Stimulated activated CD8-positive, alpha-beta memory T cell treated with anti-CD3 and anti-CD28 coated beads, Interleukin-4, amount 100 ng/mL, for 1 hour (primary cell): ENCODE measurements at places on chromosomes 5 and 9.

- DNase-seq: no peak
These were observed 5.6 kb upstream of the ABLIM3 start for GRCh38 chr5:149135536-149136201.

- no peak for DNase-seq
These were observed 55.5 kb downstream of the CEP120 start for GRCh38 chr5:123367739-123368138.

- DNase-seq: no peak
These were observed 113.7 kb upstream of the EPB41L4A start for GRCh38 chr5:112532654-112533360.

GRCh38 chr9:14958989-14959388 is 48.8 kb upstream of the FREM1 start:
- DNase-seq: no peak

DNA sequence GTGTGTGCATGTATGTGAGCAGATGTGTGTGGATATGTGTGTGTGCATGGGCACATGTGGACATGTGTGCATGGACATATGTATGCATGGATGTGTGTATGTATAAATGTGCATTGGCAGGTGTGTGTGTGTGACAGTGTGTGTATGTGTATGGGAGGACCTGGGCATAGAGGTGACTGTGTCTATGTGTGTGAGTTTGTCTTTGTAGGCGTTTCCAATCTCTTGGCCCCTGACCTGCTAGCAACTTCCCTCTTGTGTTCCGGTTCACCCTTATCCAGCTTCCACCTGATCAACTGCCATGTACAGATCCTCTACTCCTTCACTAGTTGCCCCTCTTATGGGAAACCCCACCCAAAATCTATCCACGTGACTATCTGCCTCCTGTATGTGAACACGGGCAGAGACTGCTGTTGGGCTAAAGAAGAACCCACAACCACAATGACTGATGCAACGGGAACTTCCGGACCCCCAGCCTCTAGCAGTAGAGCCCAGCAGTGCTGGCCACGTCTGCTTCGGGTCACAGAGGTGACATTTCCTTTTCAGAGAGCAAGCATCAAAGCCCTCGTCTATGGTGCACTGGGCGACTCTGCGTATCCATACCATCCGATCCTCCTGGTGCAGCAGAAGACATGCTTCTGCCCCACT is 24.9 kb upstream of the GADD45G start:
- DNase-seq: no peak

DNA sequence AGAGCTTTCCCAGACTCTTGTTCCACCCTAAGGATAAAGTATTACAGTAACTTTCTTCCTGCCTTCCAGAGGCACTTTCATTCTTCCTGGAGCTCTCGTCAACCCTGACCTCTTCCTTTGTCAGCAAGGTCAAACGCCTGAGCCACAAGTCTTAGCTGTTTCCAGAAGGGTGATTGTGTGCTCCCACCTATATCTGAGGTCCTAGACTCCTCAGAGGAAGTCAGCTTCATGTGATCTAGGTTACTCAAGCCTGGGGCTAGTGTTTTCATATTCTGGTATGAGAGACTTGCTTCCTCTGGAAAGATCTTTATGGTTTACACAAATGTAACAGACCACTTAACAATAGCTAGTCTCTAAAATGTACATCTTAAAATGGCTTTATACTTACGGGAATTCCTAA is 5.4 kb upstream of the FAM120A start:
- no peak for DNase-seq

DNA sequence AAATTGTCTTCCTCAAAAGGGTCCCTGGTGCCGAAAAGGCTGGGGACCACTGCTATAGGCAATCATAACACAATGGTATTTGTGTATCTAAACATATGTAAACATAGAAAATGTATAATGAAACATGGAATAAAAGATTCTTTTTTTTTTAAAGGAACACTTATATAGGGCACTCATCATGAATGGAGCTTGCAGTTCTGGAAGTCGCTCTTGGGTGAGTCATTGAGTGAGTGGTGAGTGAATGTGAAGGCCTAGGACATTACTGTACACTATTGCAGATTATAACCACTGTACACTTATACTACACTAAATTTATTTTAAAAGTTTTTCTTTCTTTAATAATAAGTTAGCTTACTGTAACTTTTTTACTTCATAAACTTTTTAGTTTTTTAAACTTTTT is 176.4 kb downstream of the ARRDC3 start:
- DNase-seq: no peak

DNA sequence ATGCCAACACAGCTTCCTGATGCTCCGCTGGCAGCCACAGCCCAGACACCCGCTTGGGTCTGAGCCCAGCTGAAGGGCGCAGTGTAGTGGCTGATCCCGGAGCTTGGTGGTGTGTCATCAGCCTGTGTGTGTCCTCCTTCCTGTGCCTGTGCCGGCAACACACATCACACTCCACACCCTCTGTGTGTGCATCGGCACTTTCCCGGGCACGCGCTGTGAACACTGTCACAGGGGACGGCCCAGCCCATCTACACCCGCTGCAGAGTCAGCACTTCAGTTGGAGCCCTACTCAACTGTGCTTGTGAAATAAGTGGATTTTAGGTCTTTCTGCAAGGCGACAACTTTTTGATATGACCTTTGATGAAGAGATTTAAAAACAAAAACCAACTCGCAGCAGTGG is 189.4 kb downstream of the IRX2 start:
- no peak for DNase-seq

DNA sequence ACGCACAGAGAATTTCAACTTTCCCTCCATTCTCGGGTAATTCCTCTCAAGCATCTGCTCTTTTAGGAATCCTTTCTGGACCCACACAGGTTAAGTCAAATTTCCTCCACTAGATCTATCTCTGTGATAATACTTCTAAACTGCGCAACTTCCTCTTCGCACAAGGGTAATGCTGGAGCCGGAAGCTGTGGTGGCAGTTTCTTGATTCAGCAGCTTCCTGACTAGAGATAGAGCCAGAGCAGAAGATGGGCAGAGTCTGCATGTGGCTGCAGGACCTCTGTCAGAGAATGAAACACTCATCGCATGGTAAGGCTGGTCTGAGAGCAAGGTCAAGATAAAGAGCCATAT is 11.1 kb upstream of the CDC42SE2 start:
- DNase-seq: peak; percentile 60

DNA sequence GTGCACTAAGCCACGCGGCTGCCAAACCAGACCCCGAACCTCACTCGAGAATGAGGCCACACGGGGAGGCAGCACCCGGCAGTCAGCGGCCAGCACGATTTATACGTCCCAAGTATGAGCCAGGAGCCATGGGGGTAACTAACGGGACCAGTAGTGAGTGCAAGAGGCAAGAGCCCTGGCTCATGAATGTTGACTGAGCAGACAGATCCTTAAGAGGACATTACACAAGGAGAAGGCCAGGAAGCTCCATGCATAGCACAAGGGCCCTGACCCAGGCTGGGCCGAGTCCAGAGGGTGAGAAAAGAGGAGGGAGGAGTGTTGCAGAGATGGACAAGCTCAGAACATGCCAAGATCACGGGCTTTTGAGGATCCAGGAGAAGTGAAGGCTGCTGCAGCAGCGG is 58.6 kb upstream of the PHYKPL start:
- no peak for DNase-seq

DNA sequence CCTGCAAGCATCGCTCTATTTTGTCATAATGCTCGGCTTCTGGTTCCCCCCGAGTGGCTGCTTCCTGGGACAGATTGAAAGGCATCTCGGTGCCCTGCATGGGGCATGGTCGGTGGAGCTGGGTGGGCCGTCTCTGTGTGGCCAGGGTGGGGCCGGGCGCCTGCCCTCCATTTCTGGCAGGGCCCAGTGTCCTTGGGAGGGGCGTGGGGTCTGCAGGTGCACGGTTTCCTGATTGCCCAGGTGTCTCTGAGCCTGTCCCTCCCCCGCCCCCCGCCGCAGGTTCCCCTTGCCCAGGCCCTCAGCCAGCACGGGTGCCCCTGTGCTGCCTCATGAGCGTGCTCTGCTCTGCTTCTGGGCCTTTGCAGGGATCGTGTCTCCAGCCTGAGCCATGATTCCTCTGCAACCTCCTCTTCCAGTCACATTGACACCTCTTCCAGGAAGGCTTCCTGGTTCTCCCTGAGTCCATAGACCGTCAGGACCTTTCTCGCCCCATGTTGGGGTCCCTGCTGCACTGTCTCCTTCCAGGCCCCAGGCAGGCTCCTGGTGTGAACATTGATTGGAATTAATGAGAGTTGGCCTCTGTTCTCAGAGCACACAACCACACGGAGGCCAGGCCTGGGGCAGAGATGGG is 90.2 kb downstream of the RXRA start:
- DNase-seq: no peak
